ENCODE measurements at places on chromosomes 5 and 9.

- no peak for DNase-seq
These were observed 1115.5 kb downstream of the TAF11L14 start for GRCh38 chr5:18749763-18750162.

GRCh38 chr5:93791518-93791972 is 50.1 kb upstream of the POU5F2 start:
- no peak for DNase-seq

DNA sequence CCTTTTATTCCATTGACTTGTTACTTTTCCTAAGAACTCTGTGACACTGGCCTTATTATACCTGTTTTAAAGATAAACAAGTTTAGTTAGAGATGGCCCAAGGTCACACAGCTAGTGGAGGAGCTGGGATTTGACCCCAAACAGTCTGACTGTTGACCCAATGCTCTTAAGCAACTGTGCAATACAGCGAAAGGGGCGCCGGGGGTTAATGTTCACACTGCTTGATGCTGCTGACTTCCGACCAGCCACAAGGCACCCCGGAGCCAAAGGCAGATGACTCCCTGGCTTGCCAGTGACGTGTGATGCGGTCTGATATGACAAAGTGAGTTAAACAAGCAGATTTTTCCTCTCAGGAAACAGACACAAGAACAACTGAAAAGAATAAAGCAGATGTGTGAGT is 23.9 kb downstream of the PIK3R1 start:
- peak; percentile 84 for DNase-seq

GRCh38 chr9:137078701-137079400 is 1.5 kb downstream of the UAP1L1 start:
- DNase-seq = no peak

- no peak for DNase-seq
These were observed 1.5 kb upstream of the NEUROG1 start for GRCh38 chr5:135537271-135537670.

- DNase-seq = no peak
These were observed 21.0 kb upstream of the RAB14 start for GRCh38 chr9:121222524-121223171.

DNA sequence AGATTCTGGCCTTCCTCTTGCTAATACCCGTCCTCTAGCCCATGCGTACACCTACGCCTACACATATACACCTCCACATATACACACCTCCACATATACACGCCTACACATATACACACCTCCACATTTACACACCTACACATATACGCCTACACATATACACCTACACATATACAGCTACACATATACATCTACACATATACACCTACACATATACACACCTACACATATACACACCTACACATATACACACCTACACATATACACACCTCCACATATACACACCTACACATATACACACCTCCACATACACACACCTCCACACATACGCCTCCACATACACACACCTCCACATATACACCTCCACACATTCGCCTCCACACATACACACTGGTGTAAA is 27.2 kb downstream of the AK3 start:
- no peak for DNase-seq

- peak; percentile 24 for DNase-seq
These were observed 9.3 kb downstream of the ZNF622 start for GRCh38 chr5:16456103-16456832.

DNA sequence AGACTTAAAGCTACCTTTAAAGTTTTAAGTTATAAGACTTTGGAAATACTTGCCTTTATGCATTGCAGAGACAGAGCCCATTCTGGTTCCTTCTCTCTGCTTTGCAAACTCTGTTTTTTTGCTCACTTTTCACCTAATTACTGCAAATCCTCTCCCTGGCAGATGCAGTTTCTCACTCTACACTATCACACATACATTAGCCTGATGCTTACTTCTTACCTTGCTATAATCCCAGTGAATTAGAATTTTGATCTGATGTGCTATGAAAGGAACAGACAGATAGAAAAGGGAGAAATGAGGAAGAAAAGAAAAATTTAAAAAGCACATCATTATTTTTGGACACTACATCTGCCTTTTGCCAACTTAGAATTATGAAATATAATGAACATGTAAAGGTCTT is 489.5 kb upstream of the EDIL3 start:
- DNase-seq = no peak

DNA sequence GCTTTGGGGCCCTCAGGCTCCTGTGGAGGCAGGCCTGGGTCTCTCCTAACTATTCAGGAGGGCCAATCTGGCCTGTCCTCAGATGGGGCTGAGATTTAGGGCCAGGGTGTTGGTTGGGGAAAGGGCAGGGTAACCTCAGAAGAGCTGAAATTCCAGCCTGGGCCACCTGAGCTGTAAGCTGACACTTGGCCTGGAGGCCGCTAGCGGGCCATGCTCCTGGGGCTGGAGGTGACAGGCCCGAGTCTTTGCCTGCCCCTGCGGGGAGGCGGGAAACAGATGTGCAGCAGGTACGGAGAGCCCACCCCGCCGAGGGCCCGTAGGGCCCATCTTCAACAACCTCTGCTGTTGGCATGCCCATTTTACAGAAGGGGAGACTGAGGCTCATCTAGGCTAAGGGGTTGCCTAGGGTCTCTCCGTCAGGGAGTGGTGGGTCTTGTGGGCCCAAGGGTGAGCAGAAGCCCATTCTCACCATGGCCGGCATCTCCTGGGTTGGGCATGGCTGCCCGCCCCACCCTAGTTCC is 69.5 kb downstream of the RXRA start:
- DNase-seq = no peak

DNA sequence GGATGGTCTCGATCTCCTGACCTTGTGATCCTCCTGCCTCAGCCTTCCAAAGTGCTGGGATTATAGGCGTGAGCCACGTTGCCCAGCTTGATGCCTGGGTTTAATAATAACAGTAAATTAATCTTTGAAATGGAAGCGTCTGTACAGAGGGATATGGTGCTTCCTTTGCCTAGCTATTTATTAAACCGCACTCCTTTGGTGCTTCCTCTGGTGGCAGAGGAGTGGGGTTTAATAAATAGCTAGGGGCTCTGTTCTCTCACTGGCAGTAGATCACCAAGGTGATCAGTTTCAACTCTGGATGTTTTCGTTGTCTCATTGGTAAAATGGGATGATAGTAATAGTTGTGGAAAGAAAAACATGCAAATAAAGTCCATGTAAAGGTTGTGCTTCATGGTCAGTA is 1122.5 kb upstream of the WWC1 start:
- DNase-seq = no peak

DNA sequence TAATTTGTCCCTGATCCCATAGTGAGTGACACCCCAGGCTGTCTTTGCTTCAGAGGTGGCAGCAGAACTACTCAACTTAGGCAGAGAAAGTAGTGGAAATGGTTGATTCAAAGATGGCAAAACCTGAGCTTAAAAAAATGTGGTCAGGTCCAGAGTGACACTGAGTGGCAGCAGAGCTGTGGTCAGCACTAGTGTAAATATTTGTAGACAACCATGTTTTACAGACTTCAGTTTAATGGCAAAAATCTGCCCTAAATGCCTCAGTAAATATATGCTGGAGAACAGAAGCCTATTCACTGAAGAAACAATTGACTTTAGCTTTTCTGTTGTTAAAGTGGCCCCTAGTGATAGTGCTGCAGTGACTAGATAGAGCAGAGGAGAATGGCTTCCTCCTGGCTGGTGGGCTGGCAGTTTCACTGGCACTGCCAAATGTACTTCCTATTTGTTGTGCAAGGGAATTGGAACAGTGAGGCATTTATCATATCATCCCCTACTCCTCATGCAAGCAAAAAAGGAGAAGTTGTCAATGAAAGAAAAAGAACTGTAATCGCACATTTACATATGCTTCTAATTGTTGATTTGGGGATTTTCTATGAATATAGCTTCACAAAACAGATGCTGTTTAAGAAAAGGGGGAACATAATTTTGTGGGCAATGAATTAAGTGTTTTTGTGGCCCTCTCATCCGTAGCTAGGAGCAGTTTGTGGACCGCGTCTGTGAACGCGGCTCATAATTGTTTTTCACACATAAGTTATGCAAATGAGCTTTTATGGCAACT is 12.0 kb downstream of the PBX3 start:
- DNase-seq = peak; percentile 30

DNA sequence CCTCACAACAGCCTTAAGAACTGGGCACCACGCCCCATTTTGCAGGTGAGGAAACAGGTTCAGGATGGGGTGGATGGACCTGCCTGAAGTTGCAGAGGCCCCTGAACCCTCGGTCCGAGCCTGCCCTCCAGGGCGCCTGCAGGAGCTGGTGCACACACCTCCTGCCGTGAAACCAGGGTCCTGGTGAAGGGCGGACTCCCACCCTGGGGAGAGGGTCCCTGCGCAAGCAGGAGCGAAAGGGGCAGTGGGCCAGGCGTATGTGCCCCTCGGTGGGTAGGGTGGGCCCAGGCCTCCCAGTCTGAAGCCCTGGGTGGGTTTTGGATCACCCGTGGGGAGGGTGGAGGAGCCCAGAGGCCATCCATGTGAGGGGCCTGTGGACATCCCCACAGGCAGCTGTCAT is 37.9 kb downstream of the HK3 start:
- no peak for DNase-seq

DNA sequence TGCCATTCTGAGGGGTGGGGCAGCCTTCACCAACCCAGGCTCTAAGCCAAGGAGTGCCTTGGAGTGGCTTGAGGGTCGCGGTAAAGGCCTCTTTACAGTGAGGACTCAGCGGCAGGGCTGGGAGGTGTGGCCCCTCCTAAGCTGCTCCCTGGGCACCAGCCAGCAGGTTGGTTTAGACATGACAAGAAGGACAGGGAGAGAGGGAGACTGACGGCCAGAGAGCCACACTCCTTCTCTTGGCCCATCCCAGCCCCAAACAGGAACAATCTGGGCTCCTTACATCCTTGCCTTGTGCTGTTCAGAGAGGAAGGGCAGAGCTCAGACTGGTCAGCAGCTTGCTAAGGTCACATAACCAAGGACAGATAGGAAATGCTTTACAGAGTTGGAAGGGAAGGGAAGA is 94.5 kb downstream of the LMX1B start:
- DNase-seq = no peak

DNA sequence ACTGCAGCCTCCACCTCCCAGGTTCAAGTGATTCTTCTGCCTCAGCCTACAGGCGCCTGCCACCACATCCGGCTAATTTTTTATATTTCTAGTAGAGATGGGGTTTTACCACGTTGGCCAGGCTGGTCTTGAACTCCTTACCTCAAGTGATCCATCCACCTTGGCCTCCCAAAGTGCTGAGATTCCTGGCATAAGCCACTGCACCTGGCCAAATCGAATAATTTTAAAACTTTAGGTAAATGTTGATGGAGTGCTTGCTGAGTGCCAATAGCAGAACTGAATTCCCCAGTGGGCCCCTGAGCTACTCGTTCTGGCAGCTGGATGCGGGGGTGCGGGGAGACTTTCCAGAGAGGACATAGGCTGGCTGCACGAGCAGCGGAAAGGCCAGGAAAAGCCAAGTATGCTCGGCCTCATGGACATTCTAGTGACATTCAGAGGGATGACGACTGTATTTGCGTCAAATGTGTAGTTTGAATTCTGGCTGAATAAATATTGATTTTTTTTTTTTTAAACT is 16.8 kb downstream of the TRAF2 start:
- no peak for DNase-seq

GRCh38 chr9:82382887-82383616 is 394.5 kb downstream of the SPATA31D1 start:
- no peak for DNase-seq

GRCh38 chr5:173809014-173809413 is 79.1 kb upstream of the CPEB4 start:
- DNase-seq = no peak

GRCh38 chr5:170434966-170435605 is 45.9 kb upstream of the KCNMB1 start:
- DNase-seq = peak; percentile 33

DNA sequence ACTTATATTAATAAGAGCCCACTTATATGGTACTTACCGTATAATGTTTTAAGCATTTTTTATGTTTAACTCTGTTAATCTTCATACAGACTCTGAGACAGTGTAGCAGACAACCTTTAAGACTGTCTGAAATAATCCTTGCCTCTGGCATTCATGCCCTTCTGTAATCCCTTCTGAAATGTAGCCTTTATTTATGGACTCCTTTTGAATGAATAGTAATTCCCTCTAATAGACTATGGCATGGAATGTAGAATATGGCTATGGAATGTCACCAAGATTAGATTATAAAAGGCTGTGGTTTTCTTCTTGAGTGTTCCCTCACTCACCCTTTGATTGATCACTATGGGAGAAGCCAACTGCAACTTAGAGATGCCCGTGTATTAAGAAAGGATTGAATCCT is 439.4 kb downstream of the SH3GL2 start:
- DNase-seq = no peak

GRCh38 chr5:9358961-9359685 is 186.8 kb downstream of the SEMA5A start:
- DNase-seq = no peak

GRCh38 chr9:135045264-135045927 is 42.1 kb upstream of the OLFM1 start:
- no peak for DNase-seq

DNA sequence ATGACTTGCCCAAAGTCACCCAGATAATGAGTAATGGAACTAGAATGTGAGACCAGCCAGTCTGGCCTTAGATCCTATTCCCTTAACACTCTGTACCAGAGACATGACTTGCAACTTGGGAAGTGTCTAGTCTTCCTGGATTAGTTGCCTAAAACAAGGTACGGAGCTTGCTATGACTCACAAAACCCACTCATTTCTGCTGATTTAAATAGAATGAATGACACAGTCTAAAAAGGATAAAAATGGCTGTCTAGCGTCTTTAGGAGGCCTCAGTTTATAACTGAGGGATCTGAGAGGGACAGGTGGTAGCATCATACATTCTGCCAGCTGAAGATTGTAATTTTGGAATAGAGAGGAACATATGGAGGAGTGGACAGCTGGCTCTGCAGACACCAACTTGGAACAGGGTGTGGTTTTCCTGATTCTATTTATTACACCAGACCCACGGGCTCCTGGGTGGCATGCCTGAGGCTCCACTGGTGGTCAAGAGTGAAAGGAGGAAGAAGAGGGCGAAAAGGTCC is 62.7 kb downstream of the ABLIM3 start:
- no peak for DNase-seq

GRCh38 chr5:160165137-160166068 is 46.2 kb upstream of the PWWP2A start:
- no peak for DNase-seq

DNA sequence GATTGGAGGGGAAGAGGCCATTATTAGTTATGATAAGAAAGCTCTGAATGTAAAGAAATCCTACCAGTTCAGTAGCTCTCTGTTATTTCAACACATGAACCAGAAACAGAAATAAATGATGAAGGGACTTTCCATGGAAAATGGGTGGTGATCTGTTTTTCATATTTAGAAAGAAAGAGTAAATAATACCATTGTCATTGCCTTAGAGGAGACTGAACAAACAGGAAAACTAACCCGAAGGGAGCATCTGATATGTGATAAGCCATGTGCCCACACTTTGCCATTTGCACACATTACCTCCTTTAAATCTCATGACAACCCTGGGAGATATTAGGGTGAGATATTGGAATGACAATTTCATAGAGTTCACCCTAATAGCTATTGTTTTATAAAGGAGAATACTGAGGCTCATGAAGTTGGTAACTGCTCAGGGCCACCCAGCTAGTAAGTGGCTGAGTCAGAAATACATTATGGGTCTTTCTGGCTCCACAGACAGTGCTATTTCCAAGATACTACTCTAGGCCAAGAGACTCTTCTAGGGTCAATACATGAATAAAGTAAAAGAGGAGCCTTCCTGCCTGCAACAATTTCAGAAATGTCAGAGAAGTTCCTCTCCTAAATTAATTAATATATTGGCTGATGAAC is 111.0 kb upstream of the SLIT3 start:
- no peak for DNase-seq

Data from CD4-positive, alpha-beta T cell treated with Interferon gamma for 1 hour (primary cell).